ENCODE measurements at places on chromosomes 12 and 14. TPM values are rescaled to one million over a fixed set of nuclear protein-coding genes. Genes with fewer than 3 reads are reported as not detected.

RIMKLB gene
- 27.8 TPM for total RNA-seq

IFNG-AS1 gene
- total RNA-seq, result not detected

SYT1 gene
- total RNA-seq, result 10.0 TPM

MYF5 gene
- total RNA-seq, result not detected

TPH2 gene
- 0.17 TPM for total RNA-seq

CLEC6A gene
- not detected for total RNA-seq
